ENCODE measurements at places on chromosomes 4 and X. TPM values are rescaled to one million over a fixed set of nuclear protein-coding genes. Genes with fewer than 3 reads are reported as not detected.

DNA sequence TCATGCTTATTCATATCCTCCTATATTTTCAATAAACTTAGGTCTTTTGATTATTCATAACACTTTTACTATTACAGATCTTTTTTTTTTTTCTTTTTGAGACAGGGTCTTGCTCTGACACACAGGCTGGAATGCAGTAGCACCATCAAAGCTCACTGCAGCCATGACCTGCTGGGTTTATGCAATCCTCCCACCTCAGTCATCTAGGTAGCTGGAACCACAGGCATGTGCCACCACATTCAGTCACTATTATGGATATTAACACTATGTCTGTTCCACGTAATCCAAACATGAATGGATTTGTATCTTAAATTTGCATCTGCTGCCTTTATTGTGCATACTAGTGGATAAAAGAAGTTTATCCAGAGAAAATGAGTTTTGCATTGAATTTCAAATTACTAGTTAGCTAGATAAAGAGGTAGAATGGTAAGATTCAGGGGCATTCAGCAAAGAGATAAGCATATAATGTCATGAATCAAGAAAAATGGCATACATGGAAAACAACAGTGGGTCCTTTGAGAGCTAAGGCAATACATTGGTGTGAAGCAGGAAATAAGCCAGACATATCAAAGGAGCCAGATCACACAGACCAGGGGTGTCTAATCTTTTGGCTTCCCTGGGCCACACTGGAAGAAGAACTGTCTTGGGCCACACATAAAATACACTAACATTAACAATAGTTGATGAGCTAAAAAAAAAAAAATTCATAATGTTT, 13.9 kb downstream of the ANAPC10 start:
- no peak for DNase-seq

- DNase-seq = no peak
These were observed 11.4 kb upstream of the TIMM8A start for GRCh38 chrX:101359966-101360365.

The GC gene
- total RNA-seq = not detected

DNA sequence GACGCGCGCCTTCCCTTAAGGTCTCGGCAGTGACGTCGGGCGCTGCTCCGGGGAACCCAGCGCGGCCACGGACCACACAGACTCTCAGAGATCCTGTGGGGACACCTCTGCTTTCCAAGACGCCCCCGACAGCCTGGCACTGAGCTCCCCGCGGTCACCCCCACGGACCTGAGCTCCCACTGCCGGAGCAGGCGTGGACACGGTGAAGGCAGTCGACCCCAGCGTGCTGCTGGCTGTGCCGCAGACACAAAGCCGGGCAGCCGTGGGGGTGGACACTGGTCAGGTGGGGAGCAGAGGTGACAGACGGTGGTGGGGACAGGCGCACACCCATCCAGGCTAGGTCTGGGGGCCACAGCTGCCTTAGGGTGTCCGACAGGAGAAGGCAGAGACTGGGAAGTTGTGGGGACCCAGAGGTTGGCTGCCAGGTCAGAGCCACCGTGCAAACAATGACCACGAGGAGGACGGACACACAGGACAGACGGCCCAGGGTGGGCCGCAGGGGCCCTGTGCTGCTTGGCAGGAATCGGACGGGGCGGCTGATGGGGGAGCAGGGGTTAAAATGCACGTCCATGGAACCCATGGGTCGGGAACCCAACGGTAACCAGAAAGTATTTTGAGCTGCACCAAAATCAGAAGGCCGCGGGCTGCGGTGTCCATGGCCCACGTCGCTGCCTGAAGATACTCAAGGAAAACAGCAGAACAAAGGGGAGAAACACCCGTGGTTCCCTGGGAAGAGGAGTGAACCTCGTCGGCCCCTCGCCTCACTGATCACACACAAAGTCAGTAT, 16.6 kb upstream of the GTPBP6 start:
- DNase-seq = no peak

The ARSJ gene
- total RNA-seq = 0.28 TPM

DNA sequence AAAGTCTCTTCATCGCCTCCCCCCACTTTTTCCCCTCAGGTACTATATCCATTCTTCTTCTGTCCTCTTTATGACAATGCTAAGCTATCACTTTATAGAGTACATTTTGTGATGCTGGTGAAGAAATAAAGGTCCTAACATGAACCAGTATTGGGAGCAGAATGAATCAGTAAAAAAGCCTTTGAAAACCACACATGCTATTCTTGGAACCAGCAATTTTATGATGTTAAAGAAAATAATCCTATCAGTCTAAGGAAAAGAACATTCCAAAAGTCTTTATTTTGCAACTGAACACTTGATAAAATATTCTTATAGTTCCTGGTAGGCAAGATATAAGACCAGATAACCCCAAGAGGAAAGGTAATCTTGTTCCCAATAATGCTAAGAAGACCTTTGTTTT, 107.8 kb upstream of the MCF2 start:
- DNase-seq = no peak

- DNase-seq = no peak
These were observed 66.7 kb downstream of the FAM120C start for GRCh38 chrX:54116391-54116790.

DNA sequence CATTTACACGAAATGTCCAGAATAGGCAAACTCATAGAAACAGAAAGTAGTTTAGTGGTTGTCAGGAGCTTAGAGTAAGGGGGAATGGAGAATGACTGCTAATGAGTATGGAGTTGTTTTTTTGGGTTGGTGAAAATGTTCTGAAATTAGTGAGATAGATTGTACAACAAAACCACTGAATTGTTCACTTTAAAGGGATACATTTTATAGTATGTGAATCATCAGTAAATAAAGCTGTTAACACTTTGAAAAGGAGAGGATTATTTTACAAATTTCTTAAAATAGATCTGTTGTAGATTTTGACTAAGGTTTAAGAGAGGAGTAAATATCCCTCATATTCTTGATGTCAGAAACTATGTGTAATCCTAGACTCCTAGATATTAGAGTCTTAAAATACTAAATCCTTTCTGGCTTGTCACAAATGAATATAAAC, 82.7 kb downstream of the RAPGEF2 start:
- DNase-seq = no peak

DNA sequence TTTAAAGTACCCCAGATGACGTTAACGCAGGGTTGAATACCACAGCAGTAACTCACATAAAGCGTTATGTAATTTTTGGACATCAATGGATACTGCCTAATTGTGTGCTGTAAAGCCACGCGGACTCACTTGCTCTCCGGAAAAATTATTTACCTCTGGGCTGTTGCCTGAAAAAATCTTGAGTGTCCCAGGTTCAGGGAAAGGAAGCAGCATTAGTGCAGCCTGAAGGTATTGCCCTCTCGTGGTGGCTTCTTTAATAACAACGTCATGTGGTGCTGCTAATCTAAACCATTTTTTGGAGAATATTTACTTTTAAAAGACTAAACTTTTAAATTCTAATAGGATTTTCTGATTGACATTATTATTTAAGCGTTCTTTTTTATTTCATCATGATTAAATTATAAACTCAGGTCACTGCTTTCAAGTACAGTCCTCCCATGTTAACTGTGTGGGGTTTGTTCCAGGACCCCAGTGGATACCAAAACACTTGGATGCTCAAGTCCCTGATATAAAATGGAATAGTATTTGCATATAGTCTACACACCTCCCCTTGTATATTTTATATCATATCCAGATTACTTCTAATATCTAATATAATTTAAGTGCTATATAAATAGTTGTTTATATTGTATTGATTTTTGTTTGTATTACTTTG, 384.8 kb downstream of the FAM133A start:
- DNase-seq = peak; percentile 64

All from neural progenitor cell (in vitro differentiated cells).